ENCODE measurements at places on chromosomes 4 and X.
A peak's percentile ranks its signal among the peaks of the same experiment; 100 is the strongest.

DNA sequence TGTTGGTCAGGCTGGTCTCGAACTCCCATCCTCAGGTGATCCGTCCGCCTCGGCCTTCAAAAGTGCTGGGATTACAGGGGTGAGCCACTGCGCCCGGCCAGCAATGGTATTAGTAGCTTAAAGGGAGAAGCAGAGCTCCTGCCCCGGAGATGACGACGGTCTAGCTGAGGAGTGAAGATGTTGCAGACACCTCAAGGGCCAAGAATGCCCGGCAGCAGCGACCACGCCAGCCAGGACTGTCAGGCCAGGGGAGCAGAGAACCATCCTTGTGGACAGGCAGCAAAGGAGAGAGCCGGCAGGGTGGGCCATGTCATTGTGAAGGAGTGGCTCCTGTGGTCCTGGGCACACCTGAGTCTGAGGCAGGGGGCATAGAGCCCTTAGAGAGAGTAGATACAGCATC lies 210.1 kb upstream of the BCOR start:
- no peak for DNase-seq

- no peak for DNase-seq
Measured at GRCh38 chr4:47814618-47815295, 23.1 kb downstream of the CORIN start.

DNA sequence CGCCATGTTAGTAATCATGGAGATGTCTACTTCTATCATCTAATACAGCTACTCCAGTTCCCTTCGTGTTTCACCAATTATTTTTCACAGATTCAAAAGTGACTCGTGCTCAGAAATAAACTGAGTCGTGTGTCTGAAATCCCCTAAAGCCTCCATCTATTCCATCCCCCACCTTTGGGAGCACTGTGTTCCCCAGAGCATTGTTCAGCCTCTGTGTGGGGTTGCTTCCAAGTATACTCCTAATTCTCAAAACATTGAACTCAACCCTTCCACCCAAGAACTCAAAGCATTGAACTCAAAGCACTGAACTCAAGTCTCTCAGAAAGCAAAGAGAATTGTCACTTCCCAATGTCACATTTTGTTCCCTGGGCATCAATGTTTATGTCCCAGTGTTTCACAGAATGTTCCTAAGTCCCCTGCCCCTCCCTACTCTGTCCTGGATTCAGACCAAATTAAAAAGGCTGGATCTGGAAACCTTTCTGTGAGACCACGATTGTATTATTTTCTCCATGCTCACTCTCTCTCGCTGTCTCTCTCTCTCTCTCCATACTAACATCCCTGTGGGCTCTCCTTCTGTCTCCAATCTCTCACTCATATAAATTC lies 138.5 kb upstream of the QRFPR start:
- no peak for DNase-seq

- no peak for DNase-seq
Measured at GRCh38 chrX:109440475-109440874, 41.4 kb downstream of the GUCY2F start.

DNA sequence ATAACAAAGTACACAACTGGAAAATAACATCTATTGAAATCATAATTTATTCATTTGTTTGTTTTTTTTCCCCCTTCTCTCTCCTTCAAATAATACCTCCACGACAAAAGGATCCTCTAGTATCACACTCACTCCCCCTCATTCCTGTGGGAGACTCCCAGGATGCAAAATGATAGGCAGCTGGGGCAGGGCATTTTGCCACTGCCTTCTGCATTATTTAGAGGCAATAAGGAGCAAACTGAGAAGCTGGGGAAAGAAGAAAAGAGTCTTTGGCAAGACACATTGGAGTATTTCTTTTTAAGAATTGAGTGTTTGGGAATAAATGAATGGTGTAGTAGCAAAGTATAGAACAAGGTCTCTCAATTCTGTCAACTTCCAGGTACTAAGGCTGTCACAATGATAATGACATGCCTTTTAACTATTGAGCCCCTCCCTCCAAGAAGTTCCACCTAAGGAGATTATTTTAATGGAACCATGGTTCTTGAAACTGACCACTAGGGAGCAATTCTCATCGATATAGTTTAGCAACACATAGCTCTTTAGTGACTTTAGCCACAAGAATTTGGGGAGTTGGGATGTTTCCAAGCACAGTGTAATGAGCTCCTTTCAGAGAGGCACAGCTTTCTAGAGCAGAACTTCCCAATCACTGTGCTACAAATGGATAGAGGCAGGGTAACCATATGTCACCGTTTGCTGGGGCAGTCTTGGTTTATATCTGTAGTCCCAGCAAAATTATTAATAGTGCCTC lies 303.3 kb downstream of the FRMPD4 start:
- no peak for DNase-seq

- DNase-seq = no peak
Measured at GRCh38 chrX:78747489-78747888, at the start of gene LPAR4. Gene LPAR4, plus strand, starts transcription at chrX:78747720. Its CDS starts 7,150 bp downstream, at chrX:78754870.

GRCh38 chr4:90419124-90419711 lies 292.0 kb downstream of the CCSER1 start:
- DNase-seq = peak; percentile 16

GRCh38 chrX:40449396-40449795 lies 131.4 kb upstream of the ATP6AP2 start:
- DNase-seq = no peak

DNA sequence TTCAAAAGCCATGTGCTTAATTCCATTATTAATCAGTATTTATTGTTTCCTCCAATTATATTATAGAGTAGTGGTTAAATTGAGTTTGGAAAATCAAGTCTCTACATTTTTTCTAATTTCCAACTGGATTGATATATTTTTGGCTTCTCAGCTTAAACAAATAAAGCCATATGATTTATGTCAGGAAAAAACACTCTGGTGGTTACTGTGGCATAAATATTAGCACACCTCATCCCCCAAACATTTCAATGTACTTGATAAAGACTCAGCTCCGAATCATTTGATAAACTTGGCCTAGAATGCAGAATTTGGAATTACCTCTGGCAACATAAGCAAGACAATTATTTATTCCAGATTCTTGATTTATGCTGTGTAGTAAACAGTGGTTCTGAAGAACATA lies 2313.8 kb downstream of the ARAP2 start:
- DNase-seq = no peak

DNA sequence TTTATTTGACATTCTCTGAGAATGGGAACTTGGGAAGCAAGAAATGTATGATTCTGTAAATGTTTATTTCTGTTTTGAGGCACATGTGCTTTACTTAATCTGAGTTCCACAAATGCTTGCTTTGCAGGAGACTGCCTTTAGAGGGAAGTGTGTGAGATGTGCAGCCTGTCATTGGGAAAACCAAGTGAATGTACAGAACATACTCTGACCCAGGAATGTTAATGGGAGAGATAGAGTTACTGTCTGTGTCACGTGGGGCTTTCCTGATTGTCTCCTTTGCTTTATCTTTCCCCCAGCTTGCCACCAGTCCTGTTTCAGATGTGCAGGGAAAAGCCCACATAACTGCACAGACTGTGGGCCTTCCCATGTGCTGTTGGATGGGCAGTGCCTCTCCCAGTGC lies 218.6 kb upstream of the ANXA3 start:
- DNase-seq = no peak

DNA sequence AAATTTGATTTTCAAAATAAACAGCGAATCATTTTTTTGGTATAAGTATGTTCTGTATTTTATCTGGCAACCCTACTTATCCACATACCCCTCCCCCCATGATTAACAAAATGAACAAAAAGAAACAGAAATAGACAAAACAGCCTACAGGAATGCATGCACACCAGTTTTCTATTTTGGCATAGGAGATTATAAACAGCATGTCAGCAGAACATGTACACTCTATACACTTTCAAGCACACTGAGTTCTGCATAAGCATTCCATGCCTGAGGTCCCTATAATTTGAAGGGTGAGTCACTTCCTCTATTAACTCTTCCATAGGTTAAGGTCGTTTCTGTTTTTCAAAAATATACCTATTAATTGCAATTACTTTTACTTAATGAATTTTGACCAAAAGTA lies 28.0 kb upstream of the ZNF280C start:
- DNase-seq = no peak

- DNase-seq = no peak
Measured at GRCh38 chr4:126123611-126124325, 809.0 kb downstream of the FAT4 start.

DNA sequence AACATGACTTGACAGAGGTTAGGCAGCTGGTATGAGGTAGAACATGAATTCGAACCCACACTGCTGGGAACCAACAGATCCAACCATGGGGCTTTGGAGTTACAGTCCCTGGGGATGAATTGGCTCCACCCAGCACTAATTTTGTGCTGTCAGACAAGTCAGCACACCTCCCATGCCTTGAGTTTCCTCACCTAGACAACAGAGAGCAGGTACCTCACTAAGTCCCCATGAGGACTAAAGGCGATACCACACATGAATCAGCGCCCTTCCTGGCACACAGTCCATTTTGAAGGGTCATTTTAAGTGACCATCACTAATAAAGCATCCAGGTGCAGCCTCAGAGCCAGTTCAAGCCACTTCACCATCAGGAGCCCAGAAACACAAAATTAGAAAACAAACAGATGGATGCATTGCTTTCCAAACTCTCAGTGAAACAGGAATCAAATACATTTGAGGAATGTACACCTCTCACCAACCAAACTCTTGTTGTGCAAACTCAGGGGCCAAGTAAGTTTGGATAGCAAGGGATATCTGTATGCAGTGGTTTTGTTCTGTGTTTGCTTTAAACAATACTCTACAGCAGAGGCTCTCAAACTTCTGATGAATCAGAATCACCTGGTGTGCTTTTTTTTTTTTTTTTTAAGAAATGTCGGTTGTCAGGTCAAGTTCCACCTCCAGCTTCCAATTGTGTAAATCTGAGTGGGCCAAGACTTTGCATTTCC lies 10.1 kb downstream of the IDS start:
- peak; percentile 36 for DNase-seq

DNA sequence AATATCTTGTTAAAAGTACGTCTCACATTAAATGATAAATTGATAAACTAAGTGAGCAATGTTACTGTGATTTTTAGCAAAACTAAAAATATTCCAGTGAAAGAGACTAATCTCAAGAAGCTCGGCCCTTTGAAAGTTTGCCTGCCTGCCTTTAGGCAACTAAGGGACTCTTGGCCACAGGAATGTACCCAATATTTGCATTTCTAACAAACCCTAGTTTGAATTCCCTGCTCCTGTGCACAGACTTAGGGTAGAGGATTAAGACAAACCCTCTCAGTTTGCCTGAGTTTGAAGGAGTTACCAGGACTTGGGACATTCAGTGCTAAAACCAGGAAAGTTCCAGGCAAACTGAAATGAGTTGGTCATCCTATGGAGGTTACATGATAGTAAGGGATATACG lies 157.1 kb downstream of the SCFD2 start:
- peak; percentile 25 for DNase-seq

DNA sequence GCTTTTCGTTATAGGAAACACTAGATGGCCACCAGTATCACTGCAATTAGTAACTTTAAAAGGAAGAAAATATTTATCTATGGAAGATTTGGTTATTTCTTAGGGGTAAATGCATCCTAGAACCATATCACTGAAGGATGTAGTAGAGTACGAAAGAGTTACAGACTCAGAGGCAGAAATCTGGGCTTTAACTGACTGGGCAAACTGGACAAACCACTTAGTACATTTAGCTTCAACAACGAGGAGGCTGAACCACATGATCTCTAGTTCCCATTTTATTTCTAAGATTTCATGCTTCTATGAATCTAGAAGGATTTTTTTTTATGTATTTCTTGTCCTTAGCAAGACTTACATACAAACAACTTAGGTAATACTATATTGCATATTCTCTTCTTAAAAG lies 93.0 kb downstream of the SMARCA5 start:
- no peak for DNase-seq

DNA sequence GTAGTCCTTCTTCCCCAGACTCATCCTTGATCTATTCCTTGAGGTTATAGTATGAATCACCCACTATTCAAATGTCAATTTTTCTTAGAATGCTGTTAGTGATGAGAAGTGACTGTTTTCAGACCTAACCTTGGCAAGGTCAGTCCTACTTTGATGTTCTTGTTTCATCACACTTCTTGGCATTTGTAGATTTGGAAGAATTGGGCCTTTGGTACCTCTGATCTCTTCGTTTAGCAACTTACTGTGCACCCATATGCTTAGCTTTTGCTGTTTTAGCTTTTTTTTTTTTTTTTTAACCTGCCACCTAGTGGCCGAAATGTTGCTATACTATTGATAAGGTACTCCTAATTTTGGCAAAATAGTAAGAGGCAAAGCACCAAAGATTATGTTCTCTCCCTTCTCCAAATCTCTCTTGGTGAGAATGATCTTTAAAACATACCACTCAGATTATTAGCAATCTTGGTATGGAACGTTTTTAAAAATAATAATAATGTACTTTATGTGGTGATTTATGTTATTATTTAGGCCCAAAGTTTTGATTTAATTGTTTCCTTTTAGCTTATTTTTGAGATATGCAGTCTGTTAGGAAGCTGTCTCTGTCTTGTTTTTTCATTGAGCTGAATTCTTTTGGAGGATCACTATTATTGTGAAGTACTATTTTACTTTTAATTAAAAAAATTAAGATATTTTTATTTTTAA lies 16.6 kb downstream of the DCK start:
- DNase-seq = peak; percentile 50

- DNase-seq = no peak
Measured at GRCh38 chr4:102316585-102316984, 28.7 kb downstream of the SLC39A8 start.

- DNase-seq = no peak
Measured at GRCh38 chr4:79872738-79873137, 200.3 kb downstream of the ANTXR2 start.

GRCh38 chr4:140071806-140072205 lies 82.2 kb downstream of the MAML3 start:
- no peak for DNase-seq

DNA sequence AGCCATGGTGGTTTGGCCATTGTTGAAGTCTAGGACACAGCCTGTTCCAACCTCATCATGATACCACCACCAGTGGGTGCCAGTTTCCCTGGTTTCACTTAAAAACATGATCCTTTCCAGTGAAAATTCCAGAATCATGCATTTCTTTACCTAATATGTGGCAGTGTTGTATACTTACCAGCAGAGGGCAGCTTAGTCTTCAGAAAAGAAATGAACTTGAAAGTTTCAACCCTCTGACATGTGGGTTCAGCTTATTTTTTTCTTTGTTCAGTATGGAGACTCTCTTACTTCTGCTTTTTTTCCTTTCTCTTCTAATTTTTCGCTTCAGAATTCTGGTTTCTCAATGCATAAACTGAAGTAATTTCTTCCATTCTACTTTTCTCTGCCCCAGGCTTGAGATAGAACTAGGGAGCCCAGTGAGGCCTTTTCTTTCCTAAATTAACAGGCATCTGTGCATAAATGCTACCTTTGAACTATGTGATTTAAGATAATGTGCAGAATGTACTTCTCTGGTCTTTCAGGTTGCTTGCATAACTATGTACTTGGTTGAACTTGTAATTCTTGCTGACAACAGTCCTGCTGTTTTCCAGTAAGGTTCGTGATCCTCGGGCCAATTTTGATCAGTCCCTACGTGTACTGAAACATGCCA lies 10.7 kb downstream of the LIAS start:
- peak; percentile 89 for DNase-seq

- no peak for DNase-seq
Measured at GRCh38 chr4:10180927-10181744, 64.5 kb upstream of the WDR1 start.

GRCh38 chr4:28686618-28687017 lies 1826.0 kb downstream of the STIM2 start:
- peak; percentile 8 for DNase-seq

All from HepG2 (cell line).